ENCODE measurements at places on chromosomes 11 and 22.

GRCh38 chr11:118876286-118876685 is 7.4 kb upstream of the CXCR5 start:
- no peak for DNase-seq

DNA sequence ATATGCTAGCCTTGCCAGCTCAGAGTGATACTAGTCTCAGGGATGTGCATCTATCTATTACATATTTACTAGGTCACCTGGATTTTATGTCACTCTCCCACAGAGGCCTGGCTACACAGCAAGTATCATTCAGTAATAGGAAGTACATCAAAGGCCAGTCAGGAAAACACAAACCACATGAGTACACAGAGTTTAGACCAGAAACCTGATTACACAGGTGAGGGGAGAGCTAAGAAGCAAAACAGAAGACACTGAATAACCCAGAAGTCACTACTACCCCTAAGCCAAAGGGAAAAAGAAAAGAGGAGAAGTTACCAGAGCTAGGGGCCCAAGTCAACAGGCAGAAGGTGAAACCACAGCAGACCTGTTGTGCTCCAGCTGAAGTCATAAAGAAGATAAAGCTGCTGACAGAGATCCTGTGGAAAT is 13.3 kb downstream of the LPXN start:
- no peak for DNase-seq

DNA sequence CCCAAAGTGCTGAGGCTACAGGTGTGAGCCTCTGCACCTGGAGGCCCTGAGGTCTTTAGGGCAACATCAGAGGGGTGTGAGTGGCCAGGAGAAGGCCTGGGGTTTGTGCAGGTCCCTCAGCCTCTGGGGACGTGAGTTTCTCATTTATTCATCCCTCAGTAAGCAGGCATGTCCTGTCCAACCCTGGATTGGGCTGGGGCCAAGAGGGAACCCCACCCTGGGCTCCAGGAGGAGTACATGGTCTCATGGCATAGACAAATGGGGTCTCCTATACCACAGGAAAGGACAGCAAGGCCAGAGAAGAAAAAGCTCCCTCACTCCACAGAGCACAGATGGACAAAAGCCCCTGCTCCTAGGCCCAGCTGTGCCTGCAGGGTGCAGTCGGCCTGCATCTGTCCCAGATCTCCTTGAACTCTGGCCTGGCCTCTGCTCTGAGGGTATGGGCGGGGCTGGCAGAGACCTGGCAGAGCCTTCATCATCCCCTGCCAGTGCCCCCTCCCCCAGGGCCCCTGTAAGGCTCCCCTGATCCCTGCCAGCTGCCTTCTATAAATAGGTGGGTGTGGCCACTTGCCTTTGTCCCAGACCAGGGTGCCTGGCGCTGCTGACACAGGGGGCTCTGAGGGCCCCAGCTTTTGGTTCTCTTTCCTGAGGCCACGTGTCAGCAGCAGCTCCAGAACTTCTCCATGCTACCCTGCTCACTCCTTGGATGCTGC is 34.6 kb downstream of the A4GALT start:
- DNase-seq, result no peak

DNA sequence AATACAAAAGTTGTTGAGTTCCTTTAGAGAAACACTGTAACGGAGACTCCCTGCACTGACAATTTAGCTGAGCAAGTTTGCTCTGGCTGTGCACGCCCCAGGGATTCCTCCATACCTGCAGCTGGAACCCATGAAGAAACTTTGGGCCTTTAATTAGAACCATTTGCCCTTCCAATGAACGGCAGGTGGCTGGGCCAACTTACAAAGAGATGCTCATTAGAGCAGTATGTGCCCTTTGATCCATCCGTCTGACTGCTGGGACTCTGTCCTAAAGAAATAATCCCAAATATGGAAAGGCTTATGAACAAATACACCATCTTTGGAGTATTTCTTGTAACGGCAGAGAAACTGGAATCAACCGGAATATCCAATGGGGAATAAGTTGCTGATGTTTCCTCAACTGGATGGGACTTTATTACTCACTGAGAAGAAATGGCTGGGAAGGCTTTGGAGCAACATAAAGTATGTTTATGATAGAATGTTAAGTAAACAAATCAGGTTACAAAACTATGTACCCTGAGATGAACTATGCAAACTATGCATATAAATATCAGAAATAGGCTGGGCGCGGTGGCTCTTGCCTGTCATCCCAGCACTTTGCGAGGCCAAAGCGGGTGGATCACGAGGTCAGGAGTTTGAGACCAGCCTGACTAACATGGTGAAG is 24.4 kb upstream of the FBLN1 start:
- peak; percentile 99 for DNase-seq

DNA sequence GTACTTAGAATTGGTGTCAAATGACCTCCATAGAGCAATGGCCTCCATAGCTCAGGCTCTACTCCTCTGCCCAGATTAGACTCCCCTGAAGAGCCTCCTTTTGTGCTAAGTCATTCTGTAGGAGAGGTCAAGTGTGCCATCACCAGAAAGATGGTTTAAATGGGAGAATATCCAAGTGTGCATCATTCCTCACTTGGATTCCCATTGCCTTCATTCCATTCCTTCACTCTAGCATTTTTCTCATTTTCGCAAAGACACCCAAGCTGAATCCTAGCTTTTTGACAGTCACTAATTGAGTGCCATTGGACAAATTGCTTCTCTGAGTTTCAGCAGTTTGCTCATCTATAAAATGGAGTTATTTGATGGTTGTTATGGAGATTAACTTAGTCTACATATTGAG is 16.9 kb downstream of the CLMP start:
- peak; percentile 77 for DNase-seq

DNA sequence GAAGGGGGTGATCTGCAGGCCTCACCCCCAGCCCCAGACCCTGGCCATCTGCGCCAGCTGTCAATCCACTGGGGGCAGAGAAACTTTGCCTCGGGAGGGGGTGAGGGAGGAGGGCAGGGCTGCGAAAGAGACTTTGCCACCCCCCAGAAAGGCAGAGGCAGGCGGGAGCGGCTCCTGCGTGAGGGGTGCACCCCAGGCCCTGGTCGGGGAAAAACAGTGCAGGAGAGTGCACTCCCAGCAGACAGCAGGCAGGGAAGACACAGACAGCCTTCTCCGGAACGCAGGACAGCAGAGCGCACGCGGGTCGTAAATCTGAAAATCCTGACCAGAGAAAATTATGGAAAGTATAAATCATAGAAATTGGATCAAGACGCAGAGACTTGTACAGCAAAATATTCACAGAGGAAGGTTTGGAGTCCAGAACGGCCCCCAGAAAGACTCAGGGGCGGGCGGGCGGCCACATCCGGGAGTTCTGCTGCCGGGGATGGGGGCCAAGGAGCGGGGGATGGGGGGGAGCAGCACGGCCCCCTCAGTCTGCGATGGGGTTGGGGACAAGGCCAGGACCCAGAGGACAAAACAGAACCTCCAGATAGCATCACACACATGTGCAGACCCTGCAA is 8.0 kb upstream of the MRPL23 start:
- peak; percentile 23 for DNase-seq

GRCh38 chr22:28950617-28951411 is 67.4 kb downstream of the ZNRF3 start:
- no peak for DNase-seq

- DNase-seq, result peak; percentile 59
Observed at GRCh38 chr11:10274726-10275125, 19.3 kb downstream of the SBF2 start.

DNA sequence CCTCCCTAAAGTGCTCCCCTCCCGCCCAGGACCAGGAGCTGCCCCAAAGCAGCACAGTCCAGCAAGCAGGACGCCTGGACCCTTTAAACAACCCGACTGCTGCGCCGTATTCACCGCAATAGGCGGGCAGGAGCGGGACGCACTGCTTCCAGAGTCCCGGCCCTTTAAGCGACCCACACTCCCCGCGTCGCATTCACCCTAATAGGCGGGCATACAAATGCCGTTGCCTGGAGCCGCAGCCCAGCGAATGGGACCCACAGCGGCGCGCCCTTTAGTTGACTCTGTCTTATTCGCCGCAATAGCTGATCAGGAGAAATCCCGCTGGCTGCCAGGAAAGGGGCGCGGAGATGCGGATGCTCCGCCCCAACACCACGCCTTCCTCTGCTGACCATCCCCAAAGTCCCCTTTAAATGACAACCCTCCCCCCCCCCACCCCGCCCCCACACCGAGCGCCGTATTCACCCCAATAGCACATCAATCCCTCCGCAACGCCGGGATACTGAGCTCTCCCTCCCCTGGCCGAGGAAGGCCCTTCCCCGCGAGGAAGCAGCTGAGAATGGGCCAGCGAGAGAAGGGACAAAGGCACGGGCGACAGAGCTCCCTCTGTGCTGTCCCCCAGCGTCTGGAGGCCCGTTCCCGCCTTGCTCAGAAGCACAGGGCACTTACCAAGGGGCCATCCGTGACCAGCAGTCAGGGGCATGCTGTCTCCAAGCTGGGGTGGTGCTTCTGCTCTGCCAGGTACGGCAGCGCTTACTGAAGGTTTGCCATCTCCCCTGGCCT is 4.7 kb downstream of the OSBPL5 start:
- DNase-seq, result peak; percentile 96

- no peak for DNase-seq
Observed at GRCh38 chr11:21316591-21316990, 647.2 kb downstream of the NELL1 start.

GRCh38 chr11:78926633-78927338 is 352.1 kb upstream of the NARS2 start:
- peak; percentile 5 for DNase-seq

GRCh38 chr11:64620381-64620971 is 29.5 kb downstream of the SLC22A12 start:
- peak; percentile 43 for DNase-seq

- DNase-seq, result peak; percentile 18
Observed at GRCh38 chr22:43228330-43228729, 41.4 kb upstream of the TTLL12 start.

DNA sequence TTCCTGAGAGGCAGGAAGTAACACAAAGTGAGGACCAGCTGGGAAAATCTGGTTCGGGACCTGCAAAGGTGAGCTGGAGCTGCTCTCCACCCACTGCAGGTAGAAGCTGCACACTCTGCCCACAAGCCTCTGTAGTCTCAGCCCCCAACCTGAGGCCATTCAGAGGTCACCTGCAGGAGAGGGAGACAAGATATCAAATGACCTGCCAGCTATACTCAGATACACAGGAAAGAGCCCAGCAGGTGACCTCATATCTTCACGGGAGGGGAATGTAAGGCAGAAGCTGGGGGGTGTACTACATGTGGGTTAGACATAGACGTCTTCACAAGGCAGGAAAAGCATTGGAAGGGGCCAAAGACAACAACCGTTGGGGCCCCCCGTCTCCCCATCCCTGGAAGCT is 86.1 kb downstream of the APIP start:
- no peak for DNase-seq

GRCh38 chr11:69682221-69682620 is 7.1 kb upstream of the LTO1 start:
- DNase-seq, result no peak

DNA sequence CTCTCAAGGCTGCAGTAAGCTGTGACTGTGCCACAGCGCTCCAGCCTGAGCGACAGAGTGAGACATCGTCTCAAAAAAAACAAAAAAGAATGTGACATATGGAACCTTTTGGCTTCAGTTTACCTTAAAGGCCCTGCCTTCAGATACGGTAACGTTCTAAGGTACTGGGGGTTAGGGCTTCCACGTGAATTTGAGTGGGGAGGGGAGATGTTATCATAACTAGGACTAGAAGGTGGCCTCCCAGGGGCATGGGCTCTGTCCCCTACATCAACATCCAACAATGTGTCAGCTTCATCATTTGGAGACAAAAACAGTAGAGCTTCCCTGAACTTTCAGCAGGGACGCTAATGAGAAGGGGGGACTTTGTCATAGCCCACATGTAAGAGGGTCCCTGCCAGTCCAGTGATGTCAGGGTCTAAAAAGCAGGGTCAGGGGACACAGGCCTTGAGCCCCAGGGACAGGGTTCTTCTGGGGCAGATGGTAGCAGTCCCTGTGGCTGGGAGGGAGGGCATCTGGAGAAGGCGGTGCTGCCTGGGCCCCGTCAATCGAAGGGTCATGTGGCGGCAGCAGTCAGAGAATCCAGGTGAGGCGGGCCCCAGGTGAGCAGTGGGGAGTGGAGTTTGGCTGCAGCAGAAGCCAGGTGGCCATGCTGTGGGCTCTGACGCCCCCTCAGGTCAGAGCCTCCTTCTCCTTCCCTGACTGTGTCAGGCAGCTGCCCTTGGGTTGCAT is 79.8 kb downstream of the BCR start:
- DNase-seq, result no peak

DNA sequence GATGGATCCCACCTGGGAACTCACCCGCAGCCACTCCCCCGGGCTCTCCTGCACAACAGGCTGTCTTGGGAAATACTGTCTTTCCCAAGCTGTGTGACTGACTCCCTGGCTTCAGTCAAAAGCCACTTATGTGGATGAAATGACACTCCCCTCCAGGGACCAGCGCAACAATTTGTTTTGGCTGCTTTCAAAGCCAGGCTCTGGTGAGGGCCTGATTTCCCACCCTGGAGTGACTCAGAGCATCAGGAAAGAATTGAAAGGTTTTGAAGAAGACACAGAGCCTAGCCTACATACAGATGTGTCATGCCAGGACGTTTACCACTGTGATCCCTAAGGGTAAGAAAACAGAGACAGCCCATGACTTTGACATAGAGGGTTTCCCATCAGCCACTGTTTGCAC is 550.5 kb downstream of the MIAT start:
- peak; percentile 41 for DNase-seq

DNA sequence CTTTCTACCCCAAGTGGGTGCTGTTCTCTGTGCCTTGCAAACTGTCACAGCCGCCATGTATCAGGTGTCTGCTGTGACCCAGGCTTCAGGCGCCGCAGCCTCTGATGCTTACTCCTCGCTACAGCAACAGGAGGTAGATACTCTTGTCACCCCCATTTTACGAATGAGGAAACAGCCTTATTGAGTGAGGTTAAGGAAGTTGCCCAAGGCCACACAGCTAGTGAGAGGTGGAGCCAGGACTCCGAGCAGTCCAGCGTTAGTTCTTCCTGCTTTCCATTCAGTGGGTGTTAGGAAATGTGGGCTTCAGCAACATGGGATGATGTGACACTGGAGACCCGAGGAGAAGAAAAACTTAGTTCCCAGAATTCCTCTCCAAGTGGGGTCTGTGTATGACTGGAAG is 14.3 kb downstream of the RNF215 start:
- no peak for DNase-seq

DNA sequence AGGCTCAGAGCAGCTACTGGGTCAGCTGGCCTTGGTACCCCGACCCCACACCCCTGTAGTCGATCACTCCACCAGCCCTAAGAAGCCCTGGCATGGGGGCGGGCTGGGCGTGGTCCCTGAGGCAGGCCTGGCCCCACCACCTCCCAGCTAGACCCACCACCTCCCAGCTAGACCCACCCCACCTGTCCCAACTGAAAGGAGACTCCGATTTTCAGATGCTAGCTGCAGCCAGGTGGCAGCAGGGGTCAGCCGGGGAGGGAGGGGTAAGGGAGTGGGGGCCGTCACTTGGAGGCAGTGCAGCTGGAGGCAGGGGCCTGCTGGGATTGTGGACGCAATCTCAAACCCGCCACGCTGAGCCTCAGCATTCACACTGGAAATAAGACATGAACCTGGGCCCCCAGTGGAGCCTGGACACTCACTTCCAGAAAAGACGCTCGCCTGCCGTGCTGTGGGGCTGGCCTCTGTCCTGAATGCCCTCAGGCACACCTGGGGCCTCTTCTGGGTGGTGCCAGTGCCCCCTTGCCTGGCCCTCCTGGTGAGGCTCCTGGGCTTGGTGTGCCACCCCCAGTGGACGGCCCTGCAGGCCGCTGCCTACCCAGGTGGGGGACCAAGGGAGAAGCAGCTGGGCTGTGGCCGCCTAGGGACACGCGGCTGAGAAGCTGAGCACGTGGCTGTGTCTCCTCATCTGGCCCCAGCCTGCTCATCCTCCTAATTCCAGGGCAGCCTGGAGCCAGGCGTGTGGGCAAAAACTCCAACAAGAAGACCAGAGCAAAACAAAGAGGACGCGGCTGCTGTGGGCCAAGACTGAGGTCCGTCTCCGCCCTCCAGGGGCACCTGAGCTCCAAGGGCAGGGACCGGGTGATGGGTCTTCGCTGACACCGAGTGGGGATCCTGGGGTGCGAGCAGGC is 26.7 kb downstream of the OSBPL5 start:
- no peak for DNase-seq
